ENCODE measurements at places on chromosomes 11 and 22.

GRCh38 chr11:66848671-66849500, 5.6 kb downstream of the RCE1 start:
- DNase-seq: no peak

GRCh38 chr11:79227767-79228755, 212.8 kb downstream of the TENM4 start:
- DNase-seq: no peak

- no peak for DNase-seq
Measured at GRCh38 chr11:15629690-15630321, 515.1 kb downstream of the INSC start.

GRCh38 chr11:8658321-8659057, 24.0 kb downstream of the TRIM66 start:
- no peak for DNase-seq

- no peak for DNase-seq
Measured at GRCh38 chr11:121721961-121722360, 269.2 kb upstream of the SORL1-AS1 start.

DNA sequence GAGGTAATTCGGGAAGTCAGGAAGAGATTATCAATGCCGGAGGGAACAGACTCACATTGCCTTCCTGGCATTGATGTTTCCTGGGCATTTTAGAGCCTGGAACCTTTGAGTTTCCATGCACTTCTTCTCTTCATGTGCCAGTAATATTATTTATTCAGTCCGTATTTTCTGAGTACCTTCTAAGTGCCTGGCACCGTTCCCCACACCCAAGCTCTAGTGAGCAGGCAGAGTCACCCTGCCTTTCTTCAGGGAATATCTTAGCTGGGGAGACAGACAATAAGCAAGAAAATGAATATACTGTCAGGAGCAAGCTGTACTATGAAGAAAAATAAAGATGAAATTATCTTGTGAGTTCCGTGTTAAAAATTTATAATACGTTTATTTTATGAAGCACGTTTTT, 136.2 kb upstream of the SEZ6L start:
- no peak for DNase-seq

DNA sequence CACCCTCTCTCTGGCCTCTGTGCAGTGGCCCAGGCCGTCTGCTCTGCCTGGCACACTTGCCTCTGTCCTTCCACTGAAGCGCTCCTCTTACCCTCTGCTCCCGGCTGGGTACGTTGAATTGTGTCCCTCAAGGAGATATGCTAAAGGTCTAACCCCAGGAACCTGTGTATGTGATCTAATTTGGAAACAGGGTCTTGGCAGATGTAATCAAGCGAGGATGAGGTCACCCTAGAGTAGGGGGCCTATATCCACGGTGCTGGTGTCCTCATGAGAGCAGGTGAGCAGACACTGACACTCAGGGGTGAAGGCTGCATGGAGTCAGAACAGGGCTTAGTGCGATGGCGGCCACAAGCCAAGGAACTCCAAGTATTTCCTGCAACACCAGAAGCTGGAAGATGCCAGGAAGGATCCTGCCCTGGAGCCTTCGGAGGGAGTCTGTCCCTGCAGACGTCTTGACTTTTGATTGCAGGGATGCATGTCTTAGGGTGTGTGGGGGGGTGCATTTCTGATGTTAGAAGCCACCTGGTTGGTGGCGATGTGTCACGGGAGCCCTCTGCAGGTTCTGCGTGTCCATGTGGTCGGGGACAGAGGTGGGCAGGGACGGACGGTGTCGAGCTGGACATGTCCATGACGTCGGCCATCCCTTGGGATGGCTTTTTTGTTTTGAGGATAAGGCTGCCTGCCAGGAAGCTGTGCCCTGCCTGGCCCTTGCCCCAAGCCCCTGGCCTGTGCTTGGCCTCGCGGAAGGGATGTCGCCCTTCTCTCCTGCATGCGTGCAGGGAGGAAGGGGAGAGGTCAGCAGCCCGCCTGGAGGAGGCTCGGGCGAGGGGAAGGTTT, 68.6 kb downstream of the LRP5 start:
- DNase-seq: no peak
